ENCODE measurements at places on chromosomes 13 and 19.

DNA sequence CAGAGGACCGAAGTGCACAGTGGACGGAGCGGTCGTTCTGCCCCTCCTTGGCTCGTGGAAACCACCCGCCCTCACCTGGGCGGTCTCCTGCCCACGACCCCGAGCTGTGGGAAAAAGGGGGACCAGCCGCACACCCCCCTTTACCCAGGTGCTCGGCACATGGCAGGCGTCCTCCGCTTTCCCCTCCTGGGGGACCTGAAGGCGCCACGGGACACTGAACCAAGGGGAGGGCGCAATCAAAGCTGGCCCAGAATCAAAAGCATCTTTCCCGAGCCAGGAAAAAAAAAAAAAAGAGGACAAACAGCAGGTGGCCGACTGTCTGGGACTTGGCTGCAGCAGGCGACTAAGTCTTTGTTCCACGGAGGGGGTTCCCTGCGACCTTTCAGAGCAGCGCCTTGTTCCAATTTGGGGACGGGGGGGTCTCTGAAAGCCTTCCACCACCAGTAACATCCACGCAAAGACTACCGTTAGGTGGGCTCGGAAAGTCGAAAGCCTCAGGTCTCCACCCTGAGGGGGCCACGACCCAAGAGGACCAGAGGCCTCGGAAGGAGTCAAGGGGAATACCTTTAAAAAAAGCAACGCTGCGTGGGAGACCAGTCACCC, 1.1 kb downstream of the MBD3 start:
- DNase-seq = no peak

DNA sequence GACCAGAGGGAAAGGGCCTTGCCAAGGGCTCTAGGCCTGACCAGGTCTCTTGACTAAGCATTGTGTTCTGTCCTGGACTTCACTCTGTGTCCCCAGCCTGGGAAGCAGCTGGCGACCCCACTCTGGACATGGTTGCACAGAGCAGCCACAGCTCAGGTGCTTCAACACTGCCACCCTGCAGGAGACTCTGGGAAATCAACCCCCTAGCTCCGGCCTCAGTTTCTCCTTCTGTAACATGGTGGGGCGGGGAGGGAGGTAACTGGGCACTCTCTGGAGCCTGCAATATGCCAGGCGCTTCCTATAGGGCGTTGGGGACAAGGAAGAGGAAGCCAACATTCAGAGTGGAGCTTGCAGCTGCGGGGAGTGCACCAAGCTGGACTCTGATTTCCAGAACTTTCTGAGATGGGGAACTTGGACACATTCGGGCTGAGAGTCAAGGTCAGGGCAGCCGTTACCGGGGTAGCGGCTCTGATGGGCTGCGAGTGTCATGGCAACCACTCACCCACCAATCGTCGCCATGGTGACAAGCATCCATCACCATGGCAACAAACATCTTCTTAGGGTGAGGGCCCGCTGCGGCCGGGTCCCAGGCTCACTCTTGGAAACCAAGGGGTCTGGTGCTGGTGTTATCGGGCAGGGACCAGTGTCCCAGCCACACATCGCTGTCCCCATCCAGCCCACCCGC, 12.8 kb downstream of the F2RL3 start:
- no peak for DNase-seq

DNA sequence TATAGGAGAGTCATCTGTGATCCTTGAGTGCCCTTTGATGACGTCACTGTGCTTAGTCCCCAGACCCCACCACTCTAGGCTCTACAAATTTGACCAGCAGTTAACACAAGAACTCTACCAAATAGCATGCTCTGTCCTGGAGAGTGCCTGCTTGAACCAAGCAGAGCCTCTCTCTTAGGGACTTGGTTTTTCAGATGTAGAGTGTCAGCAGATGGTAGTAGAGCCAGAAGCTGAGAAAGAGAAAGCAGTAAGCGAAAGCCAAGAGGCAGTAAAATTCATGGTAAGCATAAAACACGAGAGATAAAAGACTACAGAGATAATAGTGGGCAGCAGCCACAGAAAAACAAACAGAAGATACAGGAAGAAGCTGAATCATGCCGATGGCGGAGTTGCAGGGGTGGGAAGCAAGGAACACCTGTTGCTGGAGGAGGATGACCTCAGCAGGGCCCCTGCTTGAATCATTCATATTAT, 193.3 kb downstream of the SLC7A1 start:
- no peak for DNase-seq

DNA sequence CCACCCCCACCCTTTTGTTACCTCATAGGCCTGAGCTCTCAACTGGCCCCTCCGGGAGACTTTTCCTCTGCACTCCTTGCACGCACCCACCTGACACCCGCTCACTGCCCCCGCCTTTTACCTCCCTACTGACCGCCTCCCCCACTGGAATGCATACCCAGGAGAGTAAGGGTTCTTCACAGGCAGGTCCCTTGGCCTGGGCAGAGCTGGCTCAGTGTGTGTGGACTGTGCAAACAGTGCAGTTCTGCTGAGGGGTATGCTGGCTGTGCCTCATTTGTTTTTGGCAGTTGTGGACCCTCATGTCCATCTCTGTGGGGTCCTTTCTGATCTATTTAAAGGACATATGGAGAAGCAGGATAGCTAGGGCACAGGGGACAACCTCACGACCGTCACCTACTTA, 5.0 kb downstream of the ZSCAN18 start:
- DNase-seq = no peak

DNA sequence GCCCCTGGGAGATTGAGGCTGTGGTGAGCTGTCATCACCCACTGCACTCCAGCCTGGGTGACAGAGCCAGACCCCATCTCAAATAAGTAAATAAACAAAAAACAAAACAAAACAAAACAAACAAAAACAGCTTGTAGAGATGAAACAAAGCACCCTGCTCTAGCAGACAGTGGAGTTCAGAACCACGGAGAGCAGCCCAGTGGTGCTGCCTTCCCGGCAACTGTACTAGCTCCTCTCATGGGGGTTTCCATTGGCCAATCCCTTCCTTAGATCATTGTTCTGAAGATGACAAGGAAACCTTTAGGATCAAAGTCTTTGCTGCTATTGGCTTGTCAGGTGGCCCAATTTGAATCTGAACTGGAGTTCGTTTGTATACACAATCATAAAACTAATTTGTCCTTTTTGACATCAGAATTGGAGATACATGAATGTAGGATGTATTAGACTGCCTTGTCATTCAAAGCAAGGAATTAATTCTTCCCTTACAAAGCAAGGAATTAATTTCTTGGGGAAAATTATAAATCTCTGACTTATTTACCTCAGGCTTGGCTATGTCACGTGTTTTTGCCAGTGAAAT, 19.7 kb upstream of the SYCN start:
- no peak for DNase-seq

DNA sequence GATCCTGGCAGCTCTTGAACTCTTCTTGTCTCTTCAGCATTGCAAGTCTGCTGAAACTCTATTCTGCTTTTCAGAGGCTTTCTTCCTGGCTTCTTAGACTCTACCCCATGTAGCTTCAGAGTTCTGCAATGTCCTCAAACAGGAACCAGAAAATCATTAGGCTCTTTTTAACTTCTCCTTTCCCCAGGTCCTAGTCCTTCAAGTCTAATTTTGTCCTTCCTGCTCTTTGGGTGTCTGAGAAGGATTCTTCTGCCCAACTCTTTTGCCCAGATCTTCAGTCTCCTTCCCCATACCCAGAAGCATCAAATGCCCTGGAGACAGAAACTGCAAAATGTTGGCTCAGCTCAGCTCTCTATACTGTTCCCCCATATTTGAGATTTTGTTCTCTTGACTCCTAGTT, 50.0 kb upstream of the CALM3 start:
- no peak for DNase-seq

DNA sequence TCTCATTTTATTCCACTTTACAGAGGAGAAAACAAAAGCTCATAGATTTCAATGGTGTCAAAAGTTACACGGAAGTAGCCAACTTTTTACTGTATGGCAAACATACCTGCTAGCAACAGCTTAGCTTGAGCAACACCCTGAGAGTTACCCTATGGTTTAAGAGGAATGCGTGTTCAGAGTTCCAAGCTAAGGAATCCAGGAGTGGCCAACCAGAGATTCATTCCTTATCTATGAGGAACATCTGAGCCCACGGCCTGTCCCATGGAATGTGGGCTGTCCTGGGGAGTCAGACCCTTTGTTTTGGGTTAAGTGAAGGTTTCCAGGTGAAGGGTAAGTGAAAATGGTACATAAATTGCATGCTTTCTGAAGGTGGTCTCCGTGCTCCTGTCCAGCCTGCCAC, 67.5 kb downstream of the STARD13 start:
- DNase-seq = no peak

DNA sequence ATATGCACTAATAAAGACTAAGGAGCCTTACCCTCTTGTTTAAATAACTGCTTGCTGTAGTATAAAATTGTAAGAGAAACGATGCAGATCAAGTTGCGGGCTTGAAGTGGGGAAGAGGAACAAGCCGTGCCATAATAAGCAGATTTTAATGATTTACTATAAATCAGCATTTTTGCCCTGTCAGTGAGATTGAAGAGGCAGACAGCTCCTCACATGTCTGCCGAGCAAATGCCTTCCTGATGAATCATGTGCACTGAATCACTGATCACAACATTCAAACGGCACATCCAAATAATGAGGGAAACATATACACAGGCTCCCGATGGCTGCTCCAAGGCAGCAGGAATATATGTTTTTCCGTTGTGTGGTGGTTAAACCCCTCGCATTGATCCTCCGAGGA, 282.9 kb downstream of the TSHZ3 start:
- DNase-seq = no peak

GRCh38 chr19:47676811-47677210, 36.4 kb upstream of the EHD2 start:
- no peak for DNase-seq

- DNase-seq = peak; percentile 57
These were observed 565 bp upstream of the ZFP30 start for GRCh38 chr19:37655689-37656371.

DNA sequence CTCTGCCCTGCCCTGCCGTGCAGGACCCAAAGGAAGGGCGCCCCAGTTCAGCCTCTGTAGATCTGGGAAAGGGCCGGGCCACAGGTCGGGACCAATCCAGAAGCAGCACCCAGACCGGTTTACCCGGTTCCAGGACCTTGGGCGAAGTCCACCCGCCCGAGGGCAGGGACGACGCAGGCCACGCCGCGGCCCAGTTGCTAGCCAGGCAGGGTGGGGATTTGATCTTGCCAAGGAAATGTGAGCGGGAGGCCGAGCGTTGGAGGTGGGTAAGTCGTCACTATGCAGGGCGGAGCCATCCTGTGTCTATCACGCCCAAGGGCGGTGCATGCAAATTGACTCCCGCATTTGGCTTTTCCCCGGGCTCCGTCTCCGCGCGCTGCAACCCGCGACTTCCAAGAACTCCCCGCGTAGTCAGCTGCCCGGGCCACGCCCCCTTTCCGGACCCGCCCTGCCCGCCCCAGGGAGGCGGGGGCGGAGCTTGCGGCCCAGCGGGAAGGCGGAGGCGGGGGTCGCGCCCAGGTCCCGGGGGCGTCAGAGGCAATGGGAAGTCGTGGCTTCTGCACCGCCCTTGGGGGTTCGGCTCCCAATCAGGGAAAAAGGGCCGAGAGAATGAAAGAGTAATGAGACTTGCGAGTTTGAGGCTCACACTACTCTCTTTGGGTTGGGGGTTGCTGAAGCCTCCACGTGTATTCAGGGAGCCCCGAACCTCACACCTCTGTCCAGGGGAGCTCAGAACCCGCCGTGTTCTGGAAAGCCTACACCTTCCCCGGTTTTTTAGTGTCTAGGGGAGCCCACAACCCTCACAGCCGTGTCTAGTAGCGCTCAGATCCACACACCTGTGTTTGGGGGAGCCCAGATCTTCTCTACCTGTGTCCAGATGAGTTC, 12.8 kb downstream of the IER2 start:
- DNase-seq = peak; percentile 73

DNA sequence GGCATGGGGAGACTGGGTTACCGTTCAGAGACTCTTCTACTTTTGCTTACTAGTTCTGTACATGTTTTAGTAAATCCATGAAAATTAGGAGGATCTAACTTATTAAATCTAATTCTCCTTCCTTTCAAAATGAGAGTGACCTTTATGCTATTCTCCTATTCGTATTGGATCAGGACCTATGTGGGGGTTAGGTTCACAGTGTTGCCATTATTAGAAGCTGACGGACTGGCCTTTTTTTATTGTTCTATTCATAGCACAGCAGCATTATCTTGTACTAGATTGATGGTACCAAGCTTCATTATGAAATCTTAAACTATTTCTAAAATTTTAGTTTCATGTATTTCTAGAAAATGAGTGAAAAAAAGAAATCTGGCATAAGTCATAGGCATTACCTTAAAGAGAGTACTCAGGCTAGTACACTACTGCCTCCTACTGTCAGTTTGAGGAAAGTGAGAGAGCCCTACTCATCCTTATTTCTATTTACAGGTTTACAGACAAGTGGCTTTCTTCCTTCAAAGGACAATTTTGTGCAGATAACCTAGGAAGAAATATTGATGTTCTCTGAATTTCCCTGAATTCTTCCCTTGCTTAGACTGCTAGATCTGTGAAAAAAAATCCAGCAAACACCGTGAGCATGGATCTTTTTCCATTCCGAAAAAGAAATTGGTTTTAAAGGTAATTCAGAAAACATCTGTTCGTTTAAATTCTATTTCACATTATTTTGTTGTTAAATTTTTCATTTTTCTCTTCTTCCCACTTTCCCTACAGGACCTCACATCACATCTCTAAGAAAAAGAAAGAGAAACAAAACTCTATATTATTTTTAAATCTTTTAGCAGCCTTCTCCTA, 485.5 kb downstream of the DIAPH3 start:
- no peak for DNase-seq

- no peak for DNase-seq
These were observed 85.5 kb downstream of the CACNA1A start for GRCh38 chr19:13420780-13421179.

- DNase-seq = no peak
These were observed 4.6 kb upstream of the EPS15L1 start for GRCh38 chr19:16476401-16476800.

- no peak for DNase-seq
These were observed 20.6 kb upstream of the UQCRFS1 start for GRCh38 chr19:29233591-29233990.

DNA sequence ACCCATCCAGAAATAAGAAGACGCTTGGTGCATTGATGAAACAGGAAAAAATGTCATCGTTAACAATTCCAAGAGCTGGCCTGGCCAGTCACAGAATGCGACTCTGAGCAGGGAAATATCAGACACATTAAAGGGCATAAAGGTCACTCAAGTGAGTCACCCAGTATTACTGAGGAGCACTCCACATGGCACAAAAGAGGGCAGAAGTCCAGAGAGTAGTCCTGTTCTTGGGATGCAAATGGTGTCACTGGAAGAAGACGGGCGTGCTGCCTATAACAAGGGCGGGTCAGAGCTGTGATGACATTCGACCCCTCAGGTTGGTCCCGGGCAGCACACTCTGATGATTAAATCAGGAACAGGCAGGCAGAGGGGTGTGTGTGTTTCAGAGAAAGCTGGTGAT, 720.3 kb downstream of the UQCRFS1 start:
- no peak for DNase-seq

- no peak for DNase-seq
These were observed 1730.9 kb downstream of the PCDH9 start for GRCh38 chr13:65499256-65499655.

- DNase-seq = no peak
These were observed 687 bp upstream of the FTL start for GRCh38 chr19:48964205-48965039.

Measured in D721Med (cell line).